ENCODE measurements at places on chromosomes 7 and 10.

DNA sequence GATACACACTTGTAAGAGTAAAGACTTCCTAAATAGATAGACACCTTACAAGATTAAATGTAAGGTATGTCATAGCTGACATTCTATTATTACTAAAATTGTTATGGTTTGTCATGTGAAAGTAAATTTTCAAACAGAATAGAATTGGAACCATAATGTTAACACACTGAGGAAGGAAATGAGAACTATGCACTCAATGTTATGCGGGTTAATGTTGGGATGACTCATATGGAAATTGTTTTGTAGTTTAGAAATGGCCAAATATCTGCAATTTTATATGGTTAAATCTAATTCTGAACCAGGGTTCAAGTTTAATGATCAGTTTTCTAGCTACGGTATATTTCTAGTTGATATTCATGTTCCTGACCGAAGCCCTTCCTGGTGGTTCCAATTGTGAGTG is 214.2 kb upstream of the ADO start:
- no peak for DNase-seq

- no peak for DNase-seq
Measured at GRCh38 chr10:113518816-113519591, 33.8 kb upstream of the HABP2 start.

- no peak for DNase-seq
Measured at GRCh38 chr10:96838529-96838928, 6.4 kb downstream of the LCOR start.

DNA sequence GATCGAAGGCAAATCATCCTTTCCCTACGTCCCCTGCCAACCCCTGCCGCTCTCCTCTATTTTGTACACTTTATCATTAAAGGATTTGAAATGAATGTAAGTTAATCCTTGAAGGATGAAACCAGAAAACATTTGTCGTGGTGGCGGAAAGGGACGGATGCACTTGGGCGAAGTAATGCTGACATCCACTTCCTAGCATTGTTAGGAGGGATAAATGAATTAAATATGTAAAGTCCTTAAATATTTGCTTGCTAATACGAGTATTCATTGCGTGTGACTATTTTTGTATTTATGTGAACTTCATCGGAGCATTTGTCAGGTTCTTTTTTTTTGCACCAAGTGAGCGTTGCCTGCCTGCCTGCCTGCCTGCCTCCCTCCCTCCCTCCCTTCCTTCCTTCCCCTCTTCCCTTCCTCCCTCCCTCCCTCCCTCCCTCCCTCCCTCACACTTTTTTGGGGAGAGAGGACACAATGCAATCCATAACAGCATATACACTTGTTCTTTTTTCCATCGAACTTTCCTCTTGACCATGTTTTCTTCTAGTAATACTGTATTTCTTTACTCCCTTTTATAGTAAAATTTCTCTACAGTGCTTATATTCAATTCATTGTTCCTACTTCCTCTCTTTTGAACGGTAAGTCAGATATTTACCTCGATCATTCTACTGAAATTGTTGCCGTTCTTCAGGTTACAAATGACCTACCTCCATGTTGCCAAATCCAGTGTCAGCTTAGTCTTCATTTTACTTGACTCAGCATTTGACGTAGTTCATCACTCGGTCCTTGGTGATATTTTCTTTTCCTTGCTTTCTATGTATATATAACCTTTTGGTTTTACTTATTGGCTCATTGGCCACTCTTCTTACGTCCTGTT is 831 bp downstream of the CCDC7 start:
- DNase-seq, result peak; percentile 0

GRCh38 chr10:80394358-80394916 is 13.9 kb upstream of the PRXL2A start:
- DNase-seq, result no peak

- DNase-seq, result no peak
Measured at GRCh38 chr7:101915000-101915399, 97.6 kb downstream of the CUX1 start.

- no peak for DNase-seq
Measured at GRCh38 chr7:103727982-103728610, 261.4 kb downstream of the RELN start.
